Fibroblast of skin of right biceps (primary cell): ENCODE measurements at places on chromosomes 16 and 17.

DNA sequence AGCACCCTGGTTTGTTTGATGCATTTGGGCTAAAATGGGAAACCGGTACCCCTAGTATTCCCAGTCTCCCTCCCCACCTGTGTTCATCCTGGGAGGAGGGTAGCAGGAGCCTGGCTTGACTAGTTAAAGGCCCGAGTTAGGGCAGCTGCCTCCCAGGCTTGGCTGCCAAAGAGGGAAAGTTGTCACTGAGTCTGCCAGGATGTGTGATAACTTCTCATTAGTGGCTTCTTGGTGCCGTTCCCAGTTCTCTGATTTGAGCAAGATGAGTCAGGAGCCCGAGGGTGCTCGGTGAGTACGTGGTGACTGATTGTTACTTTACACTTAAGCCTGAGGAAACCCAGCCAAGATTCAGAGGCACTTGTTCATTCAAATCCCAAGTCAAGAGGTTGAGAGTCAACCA, 2.5 kb downstream of the KRT32 start:
- DNase-seq, result peak; percentile 96

- DNase-seq, result peak; percentile 62
Measured at GRCh38 chr16:528111-529011, 849 bp downstream of the CAPN15 start.

DNA sequence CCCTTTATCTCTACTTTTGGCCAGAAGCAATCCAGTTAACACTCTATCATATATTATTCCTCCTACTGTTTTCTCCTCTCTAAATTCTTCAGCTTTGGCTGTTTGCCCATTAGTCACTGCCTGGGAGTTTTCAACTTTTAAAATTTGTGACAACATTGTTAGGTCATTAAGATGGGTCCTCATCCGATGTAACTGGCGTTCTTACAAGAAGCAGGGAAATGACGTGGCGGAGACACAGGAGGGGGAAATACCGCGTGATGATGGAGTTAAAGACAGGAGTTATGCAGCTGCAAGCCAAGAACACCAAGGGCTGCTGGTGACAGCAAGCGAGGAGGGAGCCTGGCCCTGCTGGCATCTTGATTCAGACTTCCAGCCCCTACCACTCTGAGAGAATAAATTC, 34.8 kb upstream of the CPHXL start:
- peak; percentile 42 for DNase-seq

GRCh38 chr16:54690710-54691109, 240.0 kb upstream of the IRX5 start:
- DNase-seq, result no peak

DNA sequence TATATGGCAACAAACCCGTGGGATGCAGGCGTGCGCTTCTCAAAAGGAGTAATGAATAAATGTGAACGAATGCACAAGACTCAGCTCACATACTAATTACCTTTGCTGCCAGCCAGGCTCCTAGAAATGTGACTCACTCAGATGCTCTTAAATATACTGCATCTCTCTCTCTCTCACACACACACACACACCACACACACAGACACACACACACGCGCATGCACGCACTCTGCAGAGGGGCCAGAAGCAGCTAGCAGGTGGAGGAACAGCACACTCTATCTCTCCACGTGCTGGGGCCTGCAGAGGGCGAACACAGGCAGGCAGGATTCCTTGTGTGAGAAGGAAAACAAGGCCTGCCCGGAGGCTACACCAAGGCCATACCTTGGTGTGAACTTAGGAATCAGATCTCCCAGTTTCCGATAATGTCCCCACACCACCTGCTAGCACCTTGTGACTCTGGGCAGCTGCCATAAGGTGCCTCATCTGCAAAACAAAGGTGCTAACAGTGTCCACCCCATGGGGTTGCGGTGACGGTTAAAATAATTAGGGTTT, 5.3 kb downstream of the GPRC5B start:
- DNase-seq, result peak; percentile 42

GRCh38 chr17:17355426-17355825, 52.3 kb downstream of the NT5M start:
- no peak for DNase-seq

DNA sequence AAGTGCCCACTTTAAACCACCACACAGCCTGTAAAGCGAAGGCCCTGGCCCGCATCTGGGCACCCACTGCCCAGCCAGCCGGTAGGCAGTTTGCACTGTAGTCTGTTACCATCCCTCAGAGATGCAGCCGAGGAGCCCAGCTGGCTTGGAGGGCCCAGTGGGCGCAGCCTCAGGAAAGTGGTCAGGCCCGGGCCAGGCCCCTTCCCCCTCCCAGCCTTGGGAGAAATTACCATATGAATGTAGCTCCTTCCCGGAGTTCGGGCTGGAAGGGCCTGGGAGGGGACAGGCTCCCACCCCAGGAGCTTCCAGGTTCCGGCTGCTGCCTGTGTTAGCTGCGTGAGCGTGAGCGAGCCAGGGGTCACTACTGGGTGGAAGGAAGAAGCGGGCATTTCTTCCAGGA, 325.4 kb downstream of the SEC14L1 start:
- no peak for DNase-seq

DNA sequence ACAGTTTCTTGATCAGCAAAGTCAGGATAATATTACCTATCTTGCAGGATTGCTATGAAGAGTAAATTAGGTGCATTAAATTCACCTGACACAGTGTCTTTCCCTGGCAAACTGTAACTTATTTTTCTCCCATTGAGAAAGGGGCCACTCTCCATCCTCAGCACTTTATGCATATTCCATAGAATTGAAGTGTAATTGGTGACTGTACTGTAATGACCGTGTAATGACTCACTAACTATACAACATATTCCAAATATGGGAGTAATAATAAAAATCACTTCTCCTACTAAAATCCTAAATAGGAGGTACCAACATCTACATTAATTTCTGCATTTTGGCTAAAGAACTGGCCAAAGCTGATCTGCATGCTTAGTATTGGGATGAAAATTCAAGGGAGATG, 141.9 kb upstream of the NOG start:
- peak; percentile 47 for DNase-seq

DNA sequence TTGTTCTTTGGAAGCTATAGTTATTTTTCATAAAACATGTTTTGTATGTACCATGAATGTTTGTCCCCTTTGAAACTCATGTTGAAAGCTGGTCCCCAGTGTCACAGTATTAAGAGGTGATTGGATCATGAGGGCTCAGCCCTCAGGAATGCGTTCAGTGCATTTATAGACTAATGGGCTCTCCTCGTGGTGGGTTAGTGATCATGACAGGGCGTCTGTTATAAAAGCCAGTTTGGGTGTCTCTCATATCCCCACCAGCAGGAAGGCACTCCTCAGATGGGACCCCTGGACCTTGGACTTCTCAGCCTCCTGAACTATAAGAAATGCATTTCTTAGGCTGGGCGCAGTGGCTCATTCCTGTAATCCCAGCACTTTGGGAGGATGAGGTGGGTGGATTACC, 10.4 kb downstream of the BANP start:
- peak; percentile 59 for DNase-seq

DNA sequence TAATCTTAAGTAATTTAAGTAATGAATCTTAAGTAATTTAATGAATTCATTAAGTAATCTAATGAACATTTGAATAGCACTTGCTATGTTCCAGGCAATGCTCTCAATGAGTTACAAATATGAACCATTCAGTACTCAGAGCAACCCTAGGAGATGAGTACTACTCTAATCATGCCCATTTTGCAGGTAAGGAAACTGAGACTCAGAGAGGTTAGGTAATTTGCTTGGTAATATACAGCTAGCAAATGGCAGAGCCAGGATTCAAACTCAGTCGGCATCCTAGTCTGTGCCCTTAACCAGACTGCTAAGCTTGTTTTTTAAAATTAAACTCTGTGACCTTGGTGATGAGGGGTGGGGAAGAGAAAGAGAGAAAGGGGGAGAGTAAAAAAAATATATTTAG, 25.6 kb downstream of the ACSM1 start:
- DNase-seq, result no peak

- no peak for DNase-seq
Measured at GRCh38 chr16:78050734-78051400, 28.5 kb downstream of the CLEC3A start.

DNA sequence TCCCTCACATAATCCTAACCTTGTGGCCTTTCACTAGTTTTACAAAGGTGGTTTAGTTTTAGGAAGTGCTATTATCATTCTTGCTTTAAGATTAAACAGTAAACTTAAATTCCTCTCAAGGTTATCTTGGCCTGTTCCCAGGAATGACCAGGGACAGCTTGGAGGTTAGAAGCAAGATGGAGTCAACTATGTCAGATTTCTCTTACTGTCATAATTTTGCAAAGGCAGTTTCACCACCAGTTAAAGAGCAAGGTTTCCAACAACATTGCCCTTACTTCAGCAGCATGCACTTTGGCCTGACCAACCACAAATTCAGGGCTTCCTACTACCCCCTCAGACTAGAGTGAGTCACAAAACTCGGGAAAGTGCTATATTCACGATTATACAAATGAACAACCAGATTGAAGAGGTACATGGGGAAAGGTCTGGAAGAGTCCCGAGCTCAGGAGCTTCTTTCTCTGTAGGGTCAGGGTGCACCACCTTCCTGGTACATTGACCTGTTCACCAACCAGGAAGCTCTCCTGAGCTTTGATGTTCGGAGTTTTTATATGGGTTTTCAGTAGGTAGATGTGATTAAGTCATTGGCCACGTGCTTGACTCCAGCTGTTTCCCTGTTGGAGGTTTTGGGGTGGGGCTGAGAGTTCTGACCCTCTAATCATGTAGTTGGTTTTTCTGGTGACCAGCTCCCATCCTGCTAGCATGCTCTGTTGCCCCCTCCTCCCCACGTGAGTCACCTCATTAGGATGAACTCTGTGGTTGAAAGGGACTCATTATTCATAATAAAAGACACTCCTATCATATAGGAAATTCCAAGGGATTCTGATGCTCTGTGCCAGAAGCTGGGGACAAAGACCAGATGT, 19.4 kb downstream of the RHOT1 start:
- peak; percentile 94 for DNase-seq

- no peak for DNase-seq
Measured at GRCh38 chr16:82563401-82563800, 63.4 kb upstream of the CDH13 start.

DNA sequence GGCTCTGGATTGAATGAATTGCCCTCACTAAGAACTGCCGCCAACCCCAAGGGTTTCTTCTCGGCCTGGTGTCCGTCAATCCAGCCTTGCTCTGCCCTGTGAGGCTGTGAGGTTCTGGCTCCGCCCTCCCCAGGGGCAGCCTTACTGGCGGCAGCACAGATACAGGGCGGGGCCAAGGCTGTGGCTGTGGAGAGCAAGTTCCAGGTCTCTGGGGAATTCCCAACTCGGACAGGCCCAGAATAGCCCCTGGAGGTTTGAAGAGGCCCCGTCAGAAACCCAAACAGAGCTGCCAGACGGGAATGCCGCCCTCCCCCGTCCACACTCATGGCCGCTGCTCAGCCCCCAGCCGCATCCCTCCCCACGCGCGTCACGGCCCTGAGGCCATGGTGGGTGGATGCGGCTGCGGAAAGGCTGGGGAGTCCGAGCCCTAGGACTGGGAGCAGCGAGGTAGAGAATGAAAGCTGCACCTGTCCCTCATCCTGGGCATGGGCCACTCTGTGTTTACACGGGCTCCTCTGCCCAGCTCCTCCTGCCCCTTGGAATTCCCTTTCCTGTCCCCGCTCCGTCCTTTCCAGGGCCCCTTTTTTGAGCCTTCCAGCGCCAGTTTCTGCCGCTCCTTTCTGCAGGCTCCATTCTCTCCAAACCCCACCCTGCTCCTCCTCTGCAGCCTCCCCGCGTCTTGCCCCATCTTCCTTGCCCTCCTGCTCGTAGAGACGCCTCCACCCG, 660 bp upstream of the PRRT2 start:
- DNase-seq, result peak; percentile 97

- no peak for DNase-seq
Measured at GRCh38 chr17:81980122-81980521, 2.7 kb downstream of the ASPSCR1 start.

DNA sequence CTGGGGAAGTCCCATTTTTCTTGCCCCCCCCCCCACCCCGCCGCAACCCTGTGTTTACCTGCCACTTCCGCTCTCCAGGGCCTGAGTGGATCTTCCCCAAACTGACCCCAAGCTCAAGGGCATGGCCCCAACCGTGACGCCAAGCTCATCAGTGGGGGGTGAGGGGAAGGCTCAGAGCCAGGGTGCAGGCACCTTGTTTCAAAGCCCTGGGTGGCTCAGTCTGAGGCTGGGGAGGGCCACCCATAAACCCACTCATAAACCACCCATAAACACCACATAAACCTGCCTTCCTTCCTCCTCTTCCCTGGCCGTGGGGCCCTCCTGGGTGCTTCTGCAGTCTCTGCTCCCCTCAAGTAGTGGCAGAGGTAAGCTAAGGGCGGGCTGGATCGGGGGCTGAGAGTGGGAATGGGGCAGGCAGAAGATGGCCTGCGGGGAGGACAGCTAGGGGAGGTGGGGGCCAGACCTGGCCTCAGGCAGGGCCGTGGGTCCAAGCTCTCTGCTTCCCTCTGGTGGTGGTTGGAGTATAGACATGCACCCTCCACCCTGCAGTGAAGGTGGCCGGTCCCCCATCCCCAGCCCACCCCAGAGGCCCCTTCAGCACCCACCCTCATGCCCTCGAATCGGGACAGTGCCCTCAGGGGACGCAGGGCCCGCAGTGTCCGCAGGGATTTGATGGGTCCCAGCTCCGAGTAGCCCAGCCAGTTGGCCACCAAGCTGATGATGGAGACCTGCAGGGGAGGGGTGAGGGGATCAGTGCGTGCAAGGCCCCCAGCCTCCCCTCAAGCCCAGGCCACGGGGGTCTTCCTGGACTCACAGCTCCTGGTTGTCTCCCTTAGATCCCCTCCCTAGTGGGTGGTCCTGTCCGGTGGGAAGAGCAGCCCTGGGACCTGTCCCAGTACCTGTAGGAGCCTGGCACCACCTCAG, 14.6 kb upstream of the CD79B start:
- DNase-seq, result peak; percentile 15

DNA sequence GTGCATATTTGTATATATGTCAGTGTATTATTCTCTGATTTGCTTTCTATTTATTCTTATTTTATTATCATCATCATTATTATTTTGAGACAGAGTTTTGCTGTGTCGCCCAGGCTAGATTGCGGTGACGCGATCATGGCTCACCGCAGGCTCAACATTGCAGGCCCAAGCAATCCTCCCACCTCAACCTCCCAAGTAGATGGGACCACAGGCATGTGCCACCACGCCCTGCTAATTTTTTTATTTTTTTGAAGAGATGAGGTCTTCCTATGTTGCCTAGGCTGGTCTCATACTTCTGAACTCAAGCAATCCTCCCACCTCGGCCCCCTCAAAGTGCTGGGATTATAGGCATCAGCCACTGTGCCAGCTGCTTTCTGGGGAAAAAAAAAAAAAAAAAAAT, 8.4 kb upstream of the ARHGAP17 start:
- peak; percentile 33 for DNase-seq

DNA sequence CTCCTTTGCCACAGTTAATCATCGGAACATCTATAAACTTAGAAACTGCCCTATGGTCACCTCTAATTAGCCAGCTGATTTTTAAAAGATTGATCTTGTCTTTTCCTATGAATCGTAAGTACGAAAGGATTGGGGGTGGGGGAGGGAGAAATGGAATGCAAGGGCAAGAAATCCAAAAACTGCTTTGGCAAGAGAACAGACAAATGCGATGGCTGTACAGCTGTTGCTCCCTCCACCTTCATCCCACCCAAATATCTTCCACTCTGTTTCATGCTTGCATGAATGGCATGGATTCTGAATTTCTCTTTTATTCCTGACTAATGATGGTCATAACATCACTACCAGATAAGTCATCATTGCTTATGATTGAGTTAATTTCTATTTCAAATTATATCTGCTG, 165.7 kb downstream of the STX8 start:
- DNase-seq, result no peak
